Glutamatergic neuron (in vitro differentiated cells): ENCODE measurements at places on chromosomes 6 and 20.

DNA sequence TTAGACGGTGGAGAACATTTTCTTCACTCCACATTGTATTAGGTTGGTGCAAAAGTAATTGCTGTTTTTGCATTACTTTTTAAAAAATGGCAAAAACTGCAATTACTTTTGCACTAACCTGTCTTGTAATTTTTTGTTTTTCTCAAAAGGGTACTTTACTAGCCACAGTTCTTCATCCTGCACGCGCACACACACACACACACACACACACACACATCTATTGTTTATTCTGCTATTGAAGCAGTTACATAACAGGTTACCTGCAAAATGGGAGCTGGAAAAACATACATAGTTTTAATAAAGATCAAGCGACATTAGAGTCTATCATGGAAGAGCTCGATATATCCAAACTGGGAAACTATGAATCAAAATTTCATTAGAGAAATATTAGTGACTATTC lies 235.2 kb downstream of the SIM1 start:
- DNase-seq, result no peak

GRCh38 chr20:58010666-58011065 lies 217.8 kb downstream of the ANKRD60 start:
- no peak for DNase-seq

DNA sequence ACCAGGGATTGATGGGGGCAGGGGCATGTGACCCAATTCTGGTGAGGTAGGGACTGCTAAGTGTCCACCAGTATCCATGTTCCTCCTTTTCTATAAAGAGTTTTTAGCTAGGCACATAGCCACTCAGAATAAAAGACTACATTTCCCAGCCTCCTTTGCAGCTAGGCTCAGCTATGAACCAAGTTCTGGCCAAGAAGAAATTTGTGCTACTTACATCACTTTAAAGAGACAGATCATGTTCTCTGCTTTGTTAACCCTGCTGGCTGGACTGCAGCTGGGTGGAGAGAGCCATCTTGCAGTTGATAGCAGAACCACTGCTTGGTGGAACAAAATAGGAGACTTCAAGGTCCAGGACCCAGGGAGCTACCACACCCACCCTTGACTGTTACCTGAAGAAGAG lies 5.3 kb upstream of the CCM2L start:
- no peak for DNase-seq

- no peak for DNase-seq
Observed at GRCh38 chr6:54892831-54893230, 46.3 kb downstream of the FAM83B start.

- no peak for DNase-seq
Observed at GRCh38 chr6:14559746-14560536, 442.4 kb downstream of the CD83 start.

GRCh38 chr6:150236544-150236943 lies 93.7 kb downstream of the PPP1R14C start:
- DNase-seq, result no peak
